Right lung (tissue), 10 donors: ENCODE measurements at places on chromosomes 12 and 14. TPM values are rescaled to one million over a fixed set of nuclear protein-coding genes. Genes with fewer than 3 reads are reported as not detected.

DNA sequence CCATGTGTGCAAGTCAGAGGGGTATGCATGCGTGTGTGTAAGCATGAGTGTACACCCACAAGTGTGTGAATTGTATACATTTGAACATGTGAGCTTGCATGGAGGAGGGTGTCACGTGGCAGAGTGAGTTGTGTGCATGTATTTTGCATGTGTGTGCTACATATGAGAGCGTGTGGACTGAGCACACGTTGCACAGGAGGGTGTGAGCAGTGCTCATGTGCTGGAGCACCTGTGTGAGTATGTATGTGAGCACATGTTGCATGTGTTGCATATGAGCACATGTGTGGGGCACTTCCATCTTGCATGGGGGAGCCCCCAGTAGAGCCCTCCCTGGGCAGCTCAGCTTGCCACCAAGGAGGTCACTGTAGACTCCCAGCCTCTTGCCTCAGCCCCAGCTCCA is 180.2 kb upstream of the MYL2 start:
- DNase-seq, result no peak

GRCh38 chr14:42513837-42514236 is 907.2 kb downstream of the LRFN5 start:
- no peak for DNase-seq

DNA sequence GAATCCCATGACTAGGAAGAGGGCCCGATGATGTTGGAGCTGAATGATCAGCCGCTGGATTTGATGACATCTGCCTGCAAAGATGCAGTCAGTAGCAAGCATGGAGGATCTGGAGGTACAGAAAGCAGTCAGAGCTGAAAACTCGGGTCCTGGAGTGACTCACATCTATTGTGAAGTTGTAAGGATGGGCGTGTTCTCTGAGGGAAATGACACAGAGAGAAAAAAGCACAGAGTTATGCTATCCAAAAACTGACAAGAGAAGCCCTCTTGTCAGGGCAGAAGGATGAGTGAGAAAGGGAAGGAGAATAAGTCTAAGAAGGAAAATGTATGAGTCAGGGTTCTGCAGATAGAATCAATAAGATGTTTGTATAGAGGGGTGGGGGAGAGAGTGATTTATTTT is 380.4 kb upstream of the CCDC196 start:
- DNase-seq, result no peak

Gene NFATC4
- 102 TPM for polyA plus RNA-seq

DNA sequence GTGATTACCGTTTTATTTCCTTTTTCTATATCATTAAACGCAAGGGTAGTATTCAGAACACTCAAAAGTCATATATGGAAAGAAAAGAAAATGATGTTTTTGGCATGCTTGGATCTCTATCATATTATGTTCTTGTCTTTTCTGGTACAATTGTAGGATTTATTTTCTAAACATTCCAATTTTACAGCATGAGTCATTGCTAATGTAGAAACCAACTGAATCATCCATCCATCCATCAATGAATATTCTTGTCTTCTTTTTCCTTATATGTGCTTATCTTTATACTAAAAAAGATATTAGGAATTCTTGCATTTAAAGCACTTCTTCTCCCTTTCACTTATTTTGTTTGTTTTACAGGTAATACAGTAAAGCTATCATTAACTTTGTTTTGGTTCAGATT is 20.4 kb upstream of the AMIGO2 start:
- DNase-seq, result no peak

DNA sequence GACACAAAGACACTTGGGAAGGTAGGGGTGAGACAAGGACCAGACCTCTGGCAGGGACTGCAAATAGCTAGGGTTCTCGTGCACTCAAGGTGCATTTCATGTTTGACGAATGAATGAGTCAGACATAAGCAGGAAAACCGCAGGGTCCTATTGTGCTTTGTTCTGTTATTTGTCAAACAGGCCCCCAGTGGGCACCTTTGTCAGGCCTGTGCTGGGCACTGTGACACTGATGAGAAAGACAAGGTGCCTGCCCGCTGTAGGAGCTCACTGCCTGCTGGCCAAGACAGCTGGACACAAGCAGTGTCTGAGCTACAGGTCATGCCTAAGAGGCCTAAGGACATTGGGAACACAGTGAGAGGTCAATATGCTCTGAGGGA is 2.3 kb downstream of the OTUB2 start:
- DNase-seq, result no peak

- DNase-seq, result no peak
These were observed 63.0 kb downstream of the CLMN start for GRCh38 chr14:95256776-95257060.

- no peak for DNase-seq
These were observed 227.5 kb upstream of the RMST start for GRCh38 chr12:97235102-97235501.

Gene CPM
- 466 TPM for polyA plus RNA-seq
